ENCODE measurements at places on chromosomes 13 and 19.

DNA sequence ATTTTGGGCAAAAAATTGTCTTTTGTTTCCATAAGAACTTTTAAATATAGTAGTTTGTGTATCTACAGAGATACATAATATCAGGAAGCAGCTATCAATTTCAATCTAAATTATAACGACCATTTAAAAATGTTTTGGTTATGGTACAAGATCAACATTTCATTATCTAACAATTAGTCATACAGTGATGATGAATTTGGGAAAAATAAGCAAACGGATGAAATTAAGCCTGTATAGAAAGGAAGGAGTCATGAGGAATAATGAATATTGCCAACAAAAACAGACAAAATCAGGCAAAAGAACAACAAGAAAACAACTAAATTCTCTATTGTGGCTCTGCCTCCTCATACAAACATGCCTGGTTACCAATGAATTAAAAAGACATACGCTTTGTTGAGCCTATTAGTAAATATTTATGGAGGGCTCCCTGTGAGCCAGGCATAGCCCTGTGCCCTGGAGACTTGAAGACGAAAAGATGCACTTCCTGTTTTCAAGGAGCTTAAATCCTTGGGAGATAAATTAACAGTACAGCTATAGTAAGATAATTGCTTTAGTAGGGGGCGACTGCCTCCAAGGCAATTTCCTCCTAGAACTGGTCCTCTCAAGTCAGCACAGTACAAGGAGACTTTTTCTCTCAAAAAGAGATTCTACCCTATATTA lies 73.0 kb downstream of the NALCN start:
- DNase-seq = no peak

- DNase-seq = no peak
These were observed 61.4 kb downstream of the FRY start for GRCh38 chr13:32093006-32093405.

- DNase-seq = no peak
These were observed 777.1 kb downstream of the LIG4 start for GRCh38 chr13:107438251-107438650.

- DNase-seq = no peak
These were observed 343.2 kb downstream of the KCNRG start for GRCh38 chr13:50358231-50359040.

- DNase-seq = no peak
These were observed 352.0 kb upstream of the DACH1 start for GRCh38 chr13:72218966-72219365.

- DNase-seq = no peak
These were observed 4.6 kb downstream of the DEDD2 start for GRCh38 chr19:42212886-42213285.

DNA sequence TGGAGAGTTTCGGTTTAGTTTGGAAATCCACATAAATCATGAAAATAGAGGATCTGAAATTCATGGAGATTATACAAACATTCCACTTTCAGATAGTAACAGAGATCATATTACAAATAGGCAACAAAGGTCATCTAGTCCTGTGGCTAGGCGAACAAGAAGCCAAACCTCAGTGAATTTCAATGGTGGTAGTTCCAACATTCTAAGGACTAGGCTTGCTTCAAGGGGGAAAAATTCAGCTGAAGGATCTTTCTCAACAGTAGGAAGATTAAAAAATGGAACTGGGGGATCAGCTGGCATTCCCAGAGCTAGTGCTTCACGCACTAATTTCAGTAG lies 47.0 kb downstream of the FOXO1 start:
- no peak for DNase-seq

- DNase-seq = no peak
These were observed 1.1 kb downstream of the SHISA2 start for GRCh38 chr13:26050568-26051230.

- no peak for DNase-seq
These were observed 164.6 kb downstream of the KLF5 start for GRCh38 chr13:73223372-73223781.

GRCh38 chr13:97189928-97190327 lies 32.2 kb upstream of the MBNL2 start:
- no peak for DNase-seq

DNA sequence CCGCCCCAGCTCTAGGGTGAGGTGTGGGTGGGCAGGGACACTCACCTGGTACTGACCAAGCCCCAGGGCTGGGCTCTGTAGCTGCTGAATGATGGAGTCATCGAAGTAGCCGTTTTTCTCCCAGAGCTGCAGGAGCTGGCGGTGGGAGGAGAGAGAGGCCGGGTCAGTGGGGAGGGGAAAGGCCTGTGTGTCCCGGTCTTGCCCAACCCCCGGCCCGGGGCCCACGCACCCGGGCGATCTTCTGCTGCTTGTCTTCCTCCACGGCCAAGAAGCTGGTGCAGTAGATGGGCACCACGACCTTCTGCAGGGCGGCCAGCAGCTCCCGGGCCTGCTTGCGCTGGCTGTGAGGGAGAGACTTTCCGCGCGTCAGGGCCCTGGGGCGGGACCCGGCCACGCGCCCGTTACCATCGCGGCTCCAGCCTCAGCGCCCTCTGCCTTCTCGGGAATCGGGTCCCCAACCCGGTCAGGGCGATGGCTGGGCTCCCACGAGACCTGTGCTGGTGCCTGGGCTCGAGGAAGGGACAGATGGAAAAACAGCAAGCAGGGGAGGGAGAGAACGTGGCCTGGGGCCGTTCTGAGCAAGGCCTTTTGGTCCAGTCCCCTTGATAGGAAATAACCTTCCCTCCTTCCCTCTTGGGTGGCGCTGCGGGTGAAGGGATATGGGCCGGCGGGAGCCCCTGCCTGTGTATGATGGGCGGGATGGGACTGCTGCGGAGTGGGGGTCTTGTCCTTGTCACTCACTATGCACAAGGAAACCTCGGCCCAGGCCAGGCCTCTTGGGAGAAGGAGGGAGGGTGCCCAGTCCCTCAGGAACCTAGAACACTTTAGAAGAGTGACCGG lies 11.5 kb downstream of the CHERP start:
- no peak for DNase-seq

GRCh38 chr13:31485183-31485582 lies 254.1 kb upstream of the RXFP2 start:
- DNase-seq = no peak

DNA sequence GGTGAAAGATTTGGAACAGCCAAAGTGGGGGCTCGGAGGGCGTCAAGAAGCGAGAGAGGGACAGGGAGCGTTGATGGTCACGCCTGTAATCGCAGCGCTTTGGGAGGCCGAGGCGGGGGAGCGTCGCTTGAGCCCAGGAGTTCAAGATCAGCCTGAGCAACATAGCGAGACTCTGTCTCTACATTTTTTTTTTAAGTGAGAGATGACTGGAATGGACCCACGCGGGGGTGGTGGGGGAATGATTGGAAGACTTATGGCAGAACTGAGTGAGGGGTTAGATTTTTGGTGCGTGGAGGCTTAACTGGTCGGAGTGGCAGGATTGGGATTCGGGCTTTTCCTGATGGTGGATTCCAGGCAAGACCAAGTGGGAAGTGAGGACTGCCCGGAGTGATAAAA lies 725 bp downstream of the PSMD8 start:
- no peak for DNase-seq

DNA sequence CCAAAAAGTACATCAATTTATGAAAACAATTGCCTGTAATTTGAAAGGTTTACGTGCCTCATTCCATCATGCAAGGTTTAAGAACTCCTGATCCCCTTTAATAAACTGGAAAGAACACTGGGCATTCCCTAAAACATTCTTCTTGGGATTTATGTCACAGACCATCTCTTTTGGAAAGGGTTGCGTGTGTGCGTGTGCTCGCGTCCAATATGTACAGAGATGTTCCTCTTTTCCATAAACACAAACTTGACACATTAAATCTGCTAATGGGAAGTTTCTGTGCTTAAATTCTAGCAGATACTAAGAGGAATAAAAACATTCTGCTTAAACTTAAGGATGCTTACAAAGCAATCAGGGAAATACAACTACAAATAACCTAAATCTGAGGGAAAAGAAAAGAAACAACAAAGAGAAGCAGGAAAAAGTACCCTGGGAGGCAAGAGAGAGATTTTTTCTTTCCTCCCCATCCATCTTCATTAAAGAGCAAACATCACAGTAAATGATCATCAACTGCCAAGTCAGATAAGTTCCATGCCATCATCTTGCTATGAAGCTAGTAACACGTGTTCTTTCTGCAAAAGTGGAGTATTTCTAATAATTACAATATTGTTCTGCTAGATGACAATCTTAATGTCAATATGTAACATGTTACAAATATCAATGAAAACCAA lies 83.7 kb downstream of the STK24 start:
- no peak for DNase-seq

DNA sequence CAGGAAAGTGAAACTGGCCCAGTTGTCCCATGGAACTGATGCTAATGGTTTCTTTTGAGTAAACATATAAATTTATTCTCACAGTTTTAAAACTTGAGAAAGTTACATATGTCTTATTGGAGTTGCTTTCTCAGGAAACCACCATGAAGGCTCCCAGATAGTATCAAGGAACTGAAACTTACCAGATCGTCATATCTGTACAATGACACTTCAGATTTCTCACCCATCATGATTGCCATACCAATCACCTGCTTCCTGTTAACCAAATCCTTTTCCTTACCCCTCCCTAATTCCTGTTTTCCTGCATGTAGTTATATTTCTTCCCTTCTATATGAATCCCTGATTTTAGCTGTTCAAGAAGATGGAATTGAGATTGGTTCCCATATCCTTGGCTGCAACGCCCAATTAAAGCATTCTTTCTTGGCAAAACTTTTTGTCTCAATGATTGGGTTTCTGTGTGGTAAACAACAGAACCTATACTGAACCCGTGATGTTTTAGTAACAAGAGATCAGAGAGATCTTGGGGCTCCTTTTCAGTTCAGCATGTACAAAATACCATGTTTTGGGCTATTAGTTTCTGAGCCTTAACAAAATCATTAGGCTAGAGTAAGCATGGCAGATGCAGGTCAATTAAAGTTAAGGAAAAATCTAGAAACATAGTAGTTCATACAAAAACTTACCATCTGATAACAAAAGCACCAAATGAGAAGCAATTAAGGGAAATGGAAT lies 781.3 kb upstream of the MIR17HG start:
- no peak for DNase-seq

DNA sequence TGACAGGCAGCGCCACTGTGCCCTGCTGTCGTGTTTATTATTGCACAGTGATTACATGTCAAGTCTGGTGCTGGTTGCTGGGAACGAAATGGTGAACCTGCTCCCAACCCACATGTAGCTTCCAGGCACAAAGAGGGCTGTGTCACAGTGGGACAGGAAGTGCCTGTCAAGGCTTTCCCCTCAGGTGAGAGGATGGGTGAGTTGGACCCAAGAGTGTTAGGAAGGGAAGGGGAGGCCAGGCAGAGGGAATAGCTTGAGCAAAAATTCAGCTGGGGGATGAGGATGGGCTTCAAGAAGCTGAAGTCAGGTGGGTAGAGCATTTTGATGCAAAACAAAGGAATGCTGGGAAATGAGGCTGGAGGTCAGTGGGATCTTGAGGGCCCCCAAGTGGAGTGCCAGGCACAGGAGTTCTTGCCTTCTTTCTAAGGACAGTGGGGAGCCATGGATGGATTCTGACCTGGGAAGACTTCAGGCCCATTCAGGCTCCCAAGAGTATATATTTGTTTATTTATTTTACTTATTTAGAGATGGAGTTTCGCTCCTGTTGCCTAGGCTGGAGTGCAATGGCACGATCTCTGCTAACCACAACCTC lies 8.5 kb upstream of the QTRT1 start:
- DNase-seq = no peak

DNA sequence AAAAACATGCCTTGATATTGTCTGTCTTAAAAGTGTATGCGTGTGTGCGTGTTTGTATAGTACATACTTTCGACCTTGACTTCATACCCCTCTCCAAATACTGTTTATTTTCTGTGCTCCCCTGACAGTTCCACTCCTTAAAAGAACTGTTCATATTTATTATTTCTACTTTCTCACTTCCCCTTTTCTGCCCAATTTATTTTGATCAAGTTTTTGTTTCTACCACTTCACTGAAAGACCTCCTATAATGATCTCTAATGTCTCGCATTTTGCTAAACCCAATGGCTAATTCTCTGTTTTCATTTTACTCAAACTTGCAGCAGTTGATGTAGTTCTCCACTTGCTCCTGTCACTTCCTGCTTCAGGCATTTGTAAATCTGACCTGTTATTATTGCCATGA lies 426.1 kb upstream of the KLF12 start:
- no peak for DNase-seq

- peak; percentile 65 for DNase-seq
These were observed 1.1 kb upstream of the ZNF763 start for GRCh38 chr19:11963566-11964355.

DNA sequence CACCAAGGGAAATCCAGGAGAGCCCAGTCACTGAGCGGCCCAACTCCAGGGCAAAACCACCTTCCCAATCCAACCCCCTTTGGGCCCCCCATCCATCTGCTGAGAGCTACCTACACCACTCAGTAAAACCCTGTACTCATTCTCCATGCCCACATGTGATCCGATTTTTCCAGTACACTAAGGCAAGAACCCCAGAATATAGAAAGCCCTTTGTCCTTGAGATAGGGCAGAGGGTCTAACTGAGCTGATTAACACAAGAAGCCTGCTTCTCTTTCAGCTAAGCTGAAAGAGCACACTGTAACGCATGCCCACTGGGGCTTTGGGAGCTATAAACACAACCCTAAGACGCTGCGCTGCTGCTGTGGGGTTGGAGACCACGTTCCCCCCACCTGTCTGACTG lies 36.0 kb downstream of the PBX4 start:
- DNase-seq = no peak

- DNase-seq = no peak
These were observed 229.4 kb downstream of the FGF14 start for GRCh38 chr13:102172406-102172805.
